Glutamatergic neuron (in vitro differentiated cells): ENCODE measurements at places on chromosomes 7 and 10.

DNA sequence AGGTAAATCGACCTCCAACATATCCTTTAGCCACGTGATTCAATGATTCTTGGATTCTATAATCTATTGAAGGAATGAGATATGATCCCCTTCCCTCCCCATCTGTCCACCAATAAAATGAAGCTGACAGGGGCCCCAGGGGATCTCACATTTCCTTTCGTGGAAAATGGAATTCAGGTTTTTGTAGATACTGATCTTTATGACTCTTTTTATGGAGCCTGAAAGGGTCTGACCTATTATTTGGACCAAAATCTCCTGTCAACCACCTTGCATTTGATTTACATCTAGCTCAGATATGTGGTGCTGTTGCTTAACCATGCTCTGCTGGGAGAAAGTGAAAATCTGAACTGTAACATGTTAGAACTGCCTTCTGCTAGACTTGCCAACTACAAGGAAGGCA lies 234.0 kb upstream of the CXCL12 start:
- no peak for DNase-seq

GRCh38 chr7:2068693-2069471 lies 163.9 kb downstream of the MAD1L1 start:
- DNase-seq: no peak

DNA sequence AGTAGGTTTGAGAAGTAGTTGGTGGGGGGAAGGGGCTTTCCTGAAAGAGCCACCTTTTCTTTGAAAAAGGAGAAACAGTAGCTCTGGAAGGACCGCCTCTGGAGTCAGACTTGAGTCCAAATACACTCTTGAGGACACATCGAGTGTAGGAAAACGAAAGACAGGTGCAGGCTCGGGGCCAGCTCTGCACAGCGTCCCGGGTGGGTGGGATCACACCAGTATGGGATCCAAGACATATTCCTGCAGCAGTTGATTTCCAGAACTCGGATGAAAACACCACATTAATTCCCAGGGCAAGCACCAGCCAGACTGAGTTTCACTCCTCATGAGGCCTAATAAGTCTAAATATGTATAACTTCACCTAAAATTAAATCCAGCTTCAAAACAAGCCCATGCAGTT lies 61.4 kb downstream of the ASB13 start:
- DNase-seq: no peak

DNA sequence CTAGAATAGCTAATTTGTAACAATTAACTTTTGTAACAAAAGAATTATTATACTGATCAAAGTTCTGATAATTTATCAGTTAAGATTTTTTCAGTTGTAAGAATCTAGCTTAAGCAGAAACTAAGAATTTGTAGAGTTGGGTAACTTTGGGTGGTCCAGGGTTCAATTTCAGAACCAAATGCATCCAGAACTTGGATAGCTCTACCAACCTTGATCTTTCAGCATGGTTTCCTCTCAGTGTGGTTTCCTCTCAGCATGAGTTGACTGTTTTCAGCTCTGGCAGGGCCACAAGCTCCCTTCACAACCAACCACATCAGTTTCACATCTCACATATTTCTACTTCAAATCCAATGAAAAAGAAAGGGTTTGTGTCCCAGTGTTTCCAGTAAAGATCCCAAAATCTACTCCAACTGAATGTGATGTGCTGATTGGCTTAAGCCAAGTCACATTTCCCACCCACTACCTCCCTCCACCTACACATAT lies 3.3 kb upstream of the FAS start:
- DNase-seq: no peak

GRCh38 chr7:136807598-136807997 lies 60.9 kb upstream of the CHRM2 start:
- DNase-seq: no peak

DNA sequence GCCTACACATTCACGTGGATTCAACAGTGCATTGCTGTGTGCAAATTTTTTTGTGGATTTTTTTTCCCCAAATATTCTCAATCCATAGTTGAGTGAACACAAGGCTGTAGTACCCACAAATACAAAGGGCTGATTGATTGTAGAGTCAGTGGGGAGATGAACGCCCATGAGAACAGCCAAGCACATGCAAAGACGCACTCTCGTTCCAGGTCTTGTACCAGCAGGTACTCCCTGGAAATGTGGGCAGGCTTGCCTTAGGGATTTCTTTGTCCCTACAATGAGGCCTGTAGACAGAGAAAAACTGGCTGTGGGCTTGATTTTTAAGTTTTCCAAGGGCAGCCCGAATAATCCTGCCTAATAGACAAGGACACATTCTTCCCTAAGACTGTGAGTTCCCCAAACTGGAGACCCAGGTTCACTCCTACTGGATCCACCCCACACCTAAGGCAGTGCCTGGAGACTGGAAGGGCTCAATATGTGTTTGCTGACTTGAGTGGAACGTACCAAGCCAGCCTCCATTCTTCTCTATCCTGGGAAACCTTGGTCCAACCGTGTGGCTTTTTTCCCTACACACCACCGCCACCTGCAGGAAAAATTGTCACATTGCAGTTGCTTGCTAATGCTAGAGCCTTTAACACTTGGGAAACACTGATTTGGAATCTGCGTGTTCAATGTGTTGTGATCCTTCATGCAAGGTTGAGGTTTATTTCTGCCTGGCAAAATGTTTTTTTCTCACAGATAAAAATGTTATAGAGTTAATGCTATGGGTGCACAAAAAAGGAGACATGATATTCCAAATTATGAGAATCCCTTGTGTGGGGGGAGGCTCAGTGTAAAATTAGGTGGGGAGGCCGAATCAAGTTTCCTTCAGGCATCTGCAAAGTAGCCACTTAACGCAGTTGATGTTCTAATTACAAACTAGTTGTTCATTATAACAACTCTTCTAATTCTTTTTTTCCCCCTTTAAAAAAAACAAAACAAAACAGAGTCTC lies 49.3 kb downstream of the PPP1R17 start:
- DNase-seq: peak; percentile 76

GRCh38 chr7:69452797-69453196 lies 145.5 kb upstream of the AUTS2 start:
- DNase-seq: no peak

- no peak for DNase-seq
Measured at GRCh38 chr7:106110238-106110560, 1.9 kb downstream of the SYPL1 start.

DNA sequence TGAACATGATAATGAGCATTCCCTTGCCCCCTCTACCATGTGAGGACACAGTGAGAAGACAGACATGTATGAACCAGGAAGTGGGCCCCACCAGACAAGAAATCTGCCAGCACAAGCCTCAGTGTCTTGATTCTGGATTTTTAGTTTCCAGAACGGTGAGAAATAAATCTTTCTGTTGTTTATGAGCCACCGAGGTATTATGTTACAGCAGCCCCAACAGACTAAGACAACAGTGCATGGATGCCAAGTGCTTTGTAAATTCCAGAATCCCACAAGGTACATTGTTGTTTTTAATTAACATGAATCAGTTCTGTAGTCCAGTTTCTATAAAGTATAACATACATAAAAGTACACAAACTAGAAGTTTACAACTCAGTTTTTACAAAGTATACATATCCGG lies 162.2 kb downstream of the ARHGAP21 start:
- DNase-seq: no peak

- peak; percentile 47 for DNase-seq
Measured at GRCh38 chr7:130141884-130142653, 63.1 kb downstream of the TMEM209 start.

DNA sequence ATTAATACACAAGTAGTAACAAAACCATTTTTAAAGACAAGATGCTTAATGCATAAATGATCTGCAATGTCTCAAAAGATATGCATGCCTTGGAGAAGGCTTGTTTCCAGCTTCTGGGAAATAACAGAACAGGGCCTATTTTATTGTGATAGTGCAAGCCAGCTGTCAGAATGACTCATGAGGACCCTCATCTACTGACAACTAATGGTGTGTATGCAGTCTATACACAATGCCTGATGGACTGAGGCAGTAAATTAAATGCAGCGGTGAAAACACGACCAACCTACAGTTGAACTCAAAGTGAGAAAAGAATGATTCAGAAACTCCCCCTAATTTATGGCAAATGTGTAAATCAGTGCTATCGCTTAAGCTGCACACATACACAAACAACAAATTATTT lies 46.3 kb downstream of the VPS41 start:
- DNase-seq: no peak
